Aorta (tissue), 5 donors: ENCODE measurements at places on chromosomes 12 and 14. TPM values are rescaled to one million over a fixed set of nuclear protein-coding genes. Genes with fewer than 3 reads are reported as not detected.
A peak's percentile ranks its signal among the peaks of the same experiment; 100 is the strongest.

- H3K4me3 ChIP-seq: no peak overlapping the region
- H3K27ac ChIP-seq: no peak overlapping the region
- H3K36me3 ChIP-seq: no peaks in the 10 kb centered on the region
- no peaks in the 10 kb centered on the region for H3K4me1 ChIP-seq
- H3K27me3 ChIP-seq: no peaks in the 10 kb centered on the region
Observed at GRCh38 chr12:91874086-91874865, 271.4 kb downstream of the BTG1 start.

- peak; percentile 82 for DNase-seq
- H3K27ac ChIP-seq: no peak overlapping the region
- H3K36me3 ChIP-seq: no peaks in the 10 kb centered on the region
- no peak overlapping the region for H3K4me3 ChIP-seq
- H3K27me3 ChIP-seq: no peaks in the 10 kb centered on the region
Observed at GRCh38 chr12:6869049-6870021, 2.0 kb downstream of the TPI1 start.

DNA sequence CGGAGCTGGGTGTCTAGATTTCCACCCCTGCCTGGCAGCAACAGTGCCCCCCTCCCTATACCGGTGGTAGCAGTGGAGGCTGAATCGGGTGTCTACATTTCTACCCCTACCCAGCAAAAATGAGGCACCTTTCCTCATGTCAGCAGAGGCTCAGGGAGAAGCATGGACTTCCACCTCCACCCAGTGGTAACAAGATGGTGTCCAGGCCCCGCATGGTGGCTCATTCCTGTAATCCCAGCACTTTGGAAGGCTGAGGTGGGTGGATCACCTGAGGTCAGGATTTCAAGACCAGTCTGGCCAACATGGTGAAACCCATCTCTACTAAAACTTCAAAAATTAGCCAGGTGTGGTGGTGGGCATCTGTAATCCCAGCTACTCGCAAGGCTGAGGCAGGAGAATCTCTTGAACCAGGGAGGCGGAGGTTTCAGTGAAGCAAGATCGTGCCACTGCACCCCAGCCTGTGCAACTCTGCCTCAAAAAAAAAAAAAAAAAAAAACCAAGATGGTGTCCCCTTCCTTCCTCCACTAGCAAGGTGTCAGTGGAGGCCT lies 35.5 kb upstream of the OR5AU1 start:
- no peak overlapping the region for H3K27ac ChIP-seq
- H3K27me3 ChIP-seq: no peaks in the 10 kb centered on the region
- no peaks in the 10 kb centered on the region for H3K36me3 ChIP-seq

- no peaks in the 10 kb centered on the region for H3K27me3 ChIP-seq
- no peaks in the 10 kb centered on the region for H3K36me3 ChIP-seq
- no peak for DNase-seq
- no peak overlapping the region for H3K4me3 ChIP-seq
- H3K27ac ChIP-seq: no peak overlapping the region
- H3K4me1 ChIP-seq: no peaks in the 10 kb centered on the region
Observed at GRCh38 chr12:6033546-6033945, 88.5 kb upstream of the ANO2 start.

DNA sequence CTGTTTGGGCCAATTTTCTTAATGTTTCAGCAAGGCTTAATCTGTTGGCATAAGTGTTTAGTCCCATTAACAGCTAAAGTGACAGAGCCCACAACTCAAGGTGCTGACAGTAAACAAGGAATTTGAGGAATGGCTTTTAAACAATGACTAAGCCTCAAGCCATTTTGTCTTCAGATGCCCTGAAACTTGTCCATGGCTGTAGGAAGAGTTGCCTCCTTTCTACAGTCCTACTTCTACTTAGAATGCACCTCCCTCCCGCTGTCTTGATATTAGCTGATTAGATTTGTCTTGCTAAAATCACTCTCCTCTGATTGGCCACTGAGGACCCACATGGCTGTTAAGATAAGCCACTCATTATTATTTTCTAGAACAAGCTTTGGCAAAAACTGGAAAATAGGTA lies 188.4 kb upstream of the OTX2 start:
- H3K27ac ChIP-seq: no peak overlapping the region
- no peaks in the 10 kb centered on the region for H3K36me3 ChIP-seq
- no peak overlapping the region for H3K4me3 ChIP-seq
- H3K4me1 ChIP-seq: no peaks in the 10 kb centered on the region
- no peak for DNase-seq
- H3K27me3 ChIP-seq: no peaks in the 10 kb centered on the region

DNA sequence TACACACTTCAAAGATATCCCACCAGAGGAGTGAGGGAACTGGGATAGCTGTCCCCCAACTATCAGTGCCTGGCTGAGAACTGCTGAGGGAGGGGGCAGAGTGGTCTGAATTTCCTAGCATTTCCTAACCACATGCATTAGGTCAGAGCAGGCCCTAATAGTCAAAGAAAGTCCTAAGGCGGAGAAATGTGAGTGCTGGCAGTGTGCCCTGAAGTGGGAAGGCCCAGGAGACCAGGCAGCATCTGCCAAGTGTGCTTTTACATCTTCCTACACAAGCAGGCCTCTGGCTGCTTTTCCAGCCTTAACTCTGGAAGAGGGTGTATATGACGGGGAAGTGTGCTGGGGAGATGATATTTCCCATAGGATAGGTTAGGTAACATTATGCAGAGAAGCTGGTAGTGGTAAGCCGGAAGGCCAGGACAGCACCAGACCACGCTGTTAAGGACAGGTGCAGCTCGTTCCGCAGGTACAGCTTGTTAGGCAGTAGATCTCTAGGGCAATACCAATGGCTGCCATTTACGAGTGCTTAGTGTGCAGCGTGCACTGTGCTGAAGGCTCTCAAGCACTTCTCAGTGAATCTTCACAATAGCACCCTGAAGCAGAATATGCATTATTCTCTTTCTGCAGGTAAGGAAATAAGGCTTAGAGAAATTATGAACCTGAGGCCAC lies 9.1 kb upstream of the CCDC198 start:
- no peaks in the 10 kb centered on the region for H3K36me3 ChIP-seq
- no peak overlapping the region for H3K4me3 ChIP-seq
- no peaks in the 10 kb centered on the region for H3K4me1 ChIP-seq

- H3K4me1 ChIP-seq: no peaks in the 10 kb centered on the region
- no peaks in the 10 kb centered on the region for H3K27me3 ChIP-seq
- no peak overlapping the region for H3K4me3 ChIP-seq
- H3K36me3 ChIP-seq: no peaks in the 10 kb centered on the region
Observed at GRCh38 chr14:101812071-101812470, 50.6 kb downstream of the PPP2R5C start.

Gene TEX52
- total RNA-seq: not detected

DNA sequence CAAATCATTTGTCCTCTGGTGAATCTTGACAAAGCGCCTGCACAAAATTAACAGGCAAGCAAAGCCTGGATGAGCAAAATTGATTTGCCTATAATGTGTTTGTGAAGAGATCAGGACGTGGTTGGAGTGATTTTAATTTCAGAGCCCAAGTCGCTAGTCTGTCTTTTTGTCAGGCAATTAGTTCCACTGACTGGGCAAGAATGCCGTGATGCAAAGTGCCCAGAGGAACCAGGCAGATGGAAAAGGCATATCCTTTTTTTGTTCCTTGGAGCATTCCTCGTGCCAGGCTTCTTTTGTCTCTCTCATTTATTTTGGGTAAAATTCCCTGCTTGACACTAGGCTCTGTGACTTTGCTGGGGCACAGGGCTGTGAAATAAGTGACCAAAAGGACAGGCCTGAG lies 65.9 kb upstream of the CCDC198 start:
- no peaks in the 10 kb centered on the region for H3K27me3 ChIP-seq
- no peaks in the 10 kb centered on the region for H3K36me3 ChIP-seq
- no peak overlapping the region for H3K27ac ChIP-seq

Gene HNRNPA1
- 645 TPM for total RNA-seq
